Stimulated activated CD4-positive, alpha-beta T cell treated with anti-CD3 and anti-CD28 coated beads, TNF-alpha, amount 100 ng/mL, for 1 hour (primary cell): ENCODE measurements at places on chromosomes 6 and 20.

DNA sequence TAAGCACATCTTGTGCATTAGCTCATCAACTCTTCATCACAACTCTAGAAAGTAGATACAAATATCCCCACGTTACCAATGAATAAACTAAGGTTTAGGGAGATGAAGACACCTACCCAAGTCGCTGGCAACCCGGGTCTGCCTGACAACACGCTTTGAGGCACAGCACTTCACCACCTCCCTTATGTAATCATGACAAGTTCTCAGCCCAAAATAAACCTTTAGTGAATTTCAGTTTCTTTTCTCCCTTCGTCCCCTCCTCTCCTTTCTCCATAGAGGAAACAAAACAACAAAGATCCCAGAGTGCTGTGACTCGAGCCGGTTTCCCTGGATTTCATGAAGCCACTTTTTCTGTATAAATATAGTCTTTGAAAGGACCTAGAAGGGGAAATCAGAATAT lies 105.4 kb downstream of the MAFB start:
- no peak for DNase-seq

DNA sequence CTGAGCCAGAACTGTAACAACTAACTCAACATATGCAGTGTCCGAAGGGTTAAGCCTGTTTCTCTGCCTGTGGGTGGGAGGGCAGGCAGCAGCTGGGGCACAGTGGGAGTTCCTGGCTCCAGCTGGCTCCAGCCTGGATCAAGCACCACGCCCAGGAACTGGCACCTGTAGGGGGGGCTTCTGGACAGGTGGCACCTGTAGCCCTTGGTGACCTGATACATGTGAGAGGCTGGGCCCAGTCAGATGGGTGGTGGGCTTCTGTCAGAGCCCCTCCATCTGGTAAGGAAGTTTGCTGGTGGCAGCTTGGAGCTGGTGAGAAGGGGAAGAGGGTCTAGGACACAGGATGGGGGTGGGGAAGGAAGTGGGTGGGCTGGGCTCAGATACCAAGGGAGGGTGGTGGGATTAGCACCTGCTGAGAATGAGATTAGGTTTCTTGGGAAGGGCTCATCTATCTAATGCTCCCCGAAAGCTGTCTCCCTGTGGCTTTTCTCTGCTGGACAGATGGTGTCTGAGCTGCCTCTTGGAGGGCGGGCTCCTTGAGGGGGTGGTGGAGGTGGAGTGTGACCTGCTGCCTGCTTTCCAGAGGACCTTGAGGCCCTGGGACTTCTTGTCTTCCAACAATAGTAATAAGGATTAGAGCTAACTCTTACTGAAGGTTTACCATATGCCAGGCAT lies 28.5 kb downstream of the BCL2L1 start:
- no peak for DNase-seq

- no peak for DNase-seq
Observed at GRCh38 chr6:111975466-111975865, 78.4 kb upstream of the CCN6 start.

DNA sequence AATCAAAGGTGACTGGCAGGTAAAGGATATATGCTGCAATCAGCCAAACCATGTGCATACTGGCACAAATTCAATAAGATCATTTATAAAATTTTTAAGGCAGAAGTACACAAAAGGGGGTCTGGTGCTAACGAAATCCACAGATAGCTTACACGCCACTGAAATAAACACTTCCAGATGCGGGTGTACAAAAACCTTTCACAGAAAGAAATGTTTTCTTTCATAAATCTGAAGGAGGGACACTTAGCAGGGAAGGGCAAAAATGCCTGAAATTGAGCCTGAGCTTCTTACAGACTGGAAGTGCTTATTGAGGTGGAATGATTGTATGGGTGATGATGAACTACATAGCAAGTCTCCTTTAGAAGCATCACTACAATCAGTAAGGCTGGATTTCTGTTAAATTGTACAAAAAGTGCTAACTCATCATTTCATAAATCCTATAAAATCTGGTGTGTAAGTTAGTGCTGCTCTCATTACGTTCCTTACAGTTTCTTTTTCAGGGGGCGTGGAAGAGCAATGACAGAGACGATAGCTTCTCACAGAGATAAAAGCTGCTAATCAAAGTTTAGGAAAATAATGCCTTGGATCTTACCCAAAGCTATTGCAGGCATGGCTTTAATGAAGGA lies 409.3 kb upstream of the RUNX2 start:
- no peak for DNase-seq

DNA sequence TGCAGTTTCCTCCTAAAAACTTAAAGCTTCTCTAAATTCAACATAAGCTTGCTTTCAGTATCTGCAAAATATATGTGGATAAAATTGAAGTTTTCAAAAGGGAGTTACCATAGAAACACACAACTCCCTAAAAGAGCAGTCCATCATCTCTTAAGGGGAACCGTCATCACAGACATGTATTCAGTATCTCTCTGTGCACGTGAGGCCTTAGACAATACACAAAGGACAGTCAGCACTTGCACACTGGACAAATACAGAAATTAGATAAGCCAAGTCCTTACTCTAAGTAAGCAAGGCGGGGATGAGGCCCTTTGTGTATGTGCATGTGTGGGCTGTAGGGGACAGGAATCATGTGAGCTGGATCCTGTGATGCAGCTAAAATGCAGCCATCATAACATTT lies 136.6 kb downstream of the BACH2 start:
- DNase-seq = no peak
